ENCODE measurements at places on chromosomes 2 and 18. TPM values are rescaled to one million over a fixed set of nuclear protein-coding genes. Genes with fewer than 3 reads are reported as not detected.

The AOX1 gene
- total RNA-seq: 7.6 TPM

The LRRC30 gene
- total RNA-seq: not detected

The REG3G gene
- total RNA-seq: not detected

The FEV gene
- not detected for total RNA-seq

The SPDYA gene
- total RNA-seq: 0.28 TPM

The TSPYL6 gene
- not detected for total RNA-seq

The RUFY4 gene
- total RNA-seq: not detected

The DNER gene
- 0.70 TPM for total RNA-seq

DNA sequence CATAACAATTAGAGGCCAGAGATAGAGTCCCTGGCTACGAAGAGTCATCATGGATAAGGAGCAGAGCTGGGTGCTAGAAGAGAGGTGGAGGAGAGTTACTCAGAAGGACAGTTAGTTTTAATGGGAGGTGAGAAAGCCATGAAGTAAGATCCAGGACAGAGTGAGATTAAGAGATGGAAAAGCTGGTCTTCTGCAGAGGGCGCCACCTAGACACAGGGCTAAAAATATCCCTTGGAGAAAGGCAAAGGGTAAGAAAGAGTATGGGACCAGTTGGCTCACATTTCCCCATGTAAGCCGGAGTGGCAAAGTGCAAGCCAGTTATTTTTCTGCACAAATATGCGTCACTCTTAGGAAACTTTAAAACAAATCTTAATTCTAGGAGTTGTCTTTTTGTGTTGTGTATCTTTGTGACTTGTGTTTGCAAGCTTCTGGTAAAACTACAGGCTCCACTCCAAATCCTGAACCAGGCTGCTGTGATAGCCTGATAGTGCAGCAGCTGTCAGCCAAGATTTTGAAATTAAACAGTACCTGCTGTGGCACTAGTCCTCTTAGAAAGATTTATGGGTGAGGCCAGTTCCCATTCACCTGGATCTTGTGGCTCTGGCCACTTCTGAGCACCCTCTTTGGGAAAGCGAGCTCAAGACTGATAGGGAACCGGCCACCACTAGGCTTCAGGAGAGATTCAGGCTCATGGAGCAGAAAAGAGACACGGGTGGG lies 204.2 kb downstream of the TPGS2 start:
- DNase-seq: peak; percentile 40

GRCh38 chr2:238168196-238169047 lies 9.7 kb downstream of the ERFE start:
- no peak for DNase-seq

DNA sequence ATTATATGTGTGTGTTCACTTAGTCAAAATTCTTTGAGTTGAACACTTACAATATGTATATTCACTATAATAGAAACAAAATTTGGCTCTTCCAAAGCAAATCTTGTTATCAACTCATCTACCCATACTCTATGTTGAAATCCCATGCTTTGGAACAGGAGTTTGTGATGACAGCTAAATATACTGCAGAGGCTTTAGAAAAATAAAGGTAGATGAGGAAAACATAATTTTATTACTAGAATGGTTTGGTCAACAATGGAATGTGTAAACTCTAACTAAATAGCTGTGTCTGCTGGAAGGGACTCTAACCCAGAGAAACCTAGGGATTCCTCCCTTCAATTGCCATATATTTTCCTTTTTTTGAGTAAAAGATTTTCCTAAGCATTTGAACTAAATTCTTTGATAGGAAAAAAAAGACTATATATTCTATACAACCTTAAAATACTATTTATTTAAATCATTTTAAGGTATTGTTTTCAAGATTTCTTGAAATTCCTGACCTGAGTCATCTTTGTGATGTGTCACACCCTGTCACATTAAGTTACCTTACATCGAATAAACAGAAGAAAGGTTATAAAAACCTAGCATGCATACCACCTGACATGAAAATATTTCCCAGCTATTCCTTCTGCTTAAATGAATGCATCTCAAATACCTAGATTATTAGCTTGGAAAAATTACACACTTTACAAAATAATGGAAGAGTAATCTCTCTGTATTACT lies 175.5 kb downstream of the OTX1 start:
- no peak for DNase-seq

DNA sequence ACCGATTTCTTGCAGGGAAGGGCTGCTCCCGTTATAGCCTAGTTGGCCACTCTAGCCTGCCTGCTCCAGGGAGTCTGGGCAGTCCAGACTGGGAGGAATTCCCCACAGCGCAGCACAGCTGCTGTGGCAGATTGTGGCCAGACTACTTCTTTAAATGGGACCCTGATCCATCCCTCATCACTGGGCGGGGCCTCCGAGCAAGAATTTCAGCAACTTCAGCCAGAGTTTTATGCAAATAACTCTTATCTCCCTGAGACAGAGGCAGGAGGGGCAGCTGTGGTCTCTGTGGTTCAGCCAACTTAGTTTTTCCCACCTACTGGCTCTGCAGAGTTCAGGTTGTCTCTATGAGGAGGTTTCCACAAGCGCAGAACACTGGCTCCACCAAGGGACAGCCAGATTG lies 1583.2 kb downstream of the SUCLG1 start:
- DNase-seq: no peak

DNA sequence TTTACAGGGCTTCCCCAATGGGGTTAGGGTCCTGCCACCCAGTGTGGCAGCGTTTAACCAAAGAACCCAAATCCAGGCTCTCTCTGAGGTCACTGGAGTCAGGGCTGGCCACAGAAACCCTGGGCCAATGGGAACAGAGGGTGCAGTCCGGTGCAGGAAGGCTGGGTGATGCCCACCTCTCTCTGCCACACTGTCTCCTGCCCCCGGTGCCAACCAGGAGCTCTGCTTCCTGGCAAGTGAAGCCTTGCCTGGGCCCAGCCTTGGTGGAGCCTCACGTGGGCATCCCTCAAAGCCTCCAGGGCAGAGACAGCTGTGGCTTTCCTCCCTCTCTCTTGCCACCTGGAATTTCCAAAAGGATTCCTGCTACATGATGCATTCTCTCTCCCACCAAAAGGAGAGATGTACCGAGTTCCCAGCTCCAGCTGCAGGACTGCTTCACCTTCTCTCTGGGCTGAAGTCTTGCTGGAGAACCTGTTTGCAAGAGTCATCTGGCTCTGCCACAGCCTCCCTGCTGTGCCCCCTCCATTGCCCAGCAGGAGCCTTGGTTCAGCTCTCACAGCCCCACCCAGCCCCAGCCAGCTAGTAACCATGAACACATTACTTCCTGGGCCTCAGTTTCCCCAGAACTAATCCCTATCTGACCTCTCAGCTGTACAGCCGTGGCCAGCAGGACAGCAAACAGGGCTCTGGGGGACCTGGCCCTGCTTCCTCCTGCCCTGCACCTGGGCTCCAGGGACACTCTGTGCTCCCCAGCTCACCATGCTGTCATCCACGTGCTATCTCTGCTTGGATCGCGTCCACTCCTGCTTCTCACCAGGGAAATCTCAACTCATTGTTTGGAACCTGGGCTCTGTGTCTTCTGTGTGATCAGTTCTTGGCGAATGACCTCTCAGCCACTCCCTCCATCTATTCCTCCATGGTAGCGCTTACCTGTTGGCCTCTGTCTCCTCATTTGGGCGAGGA lies 43.4 kb downstream of the KCNF1 start:
- no peak for DNase-seq

DNA sequence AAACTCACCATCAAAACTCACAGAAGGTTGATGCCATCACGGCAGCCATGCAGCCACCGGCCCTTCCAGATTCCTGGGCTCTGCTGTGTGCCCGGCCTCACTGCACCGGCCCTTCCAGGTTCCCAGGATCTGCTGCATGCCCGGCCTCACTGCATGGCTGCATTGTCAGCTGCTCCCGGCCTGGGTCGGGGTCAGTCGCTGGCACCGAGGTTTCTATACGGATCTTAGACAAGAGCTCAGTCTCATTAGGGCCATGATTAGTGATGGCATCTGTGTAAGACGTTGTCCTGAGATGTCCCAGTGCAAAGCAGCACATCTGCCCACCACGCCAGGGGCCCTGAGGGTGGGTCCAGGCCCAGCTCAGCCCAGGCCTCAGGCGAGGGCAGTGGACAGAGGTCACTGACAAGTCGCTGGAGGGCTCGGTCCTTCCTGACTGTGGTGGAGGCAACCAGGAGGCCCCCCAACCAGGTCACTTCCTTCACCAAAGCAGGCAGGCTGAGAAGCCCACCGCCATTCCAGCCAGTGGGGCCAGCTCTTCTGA lies 29.4 kb downstream of the TMEM18 start:
- DNase-seq: no peak

GRCh38 chr2:171158790-171159371 lies 1.8 kb downstream of the TLK1 start:
- no peak for DNase-seq

DNA sequence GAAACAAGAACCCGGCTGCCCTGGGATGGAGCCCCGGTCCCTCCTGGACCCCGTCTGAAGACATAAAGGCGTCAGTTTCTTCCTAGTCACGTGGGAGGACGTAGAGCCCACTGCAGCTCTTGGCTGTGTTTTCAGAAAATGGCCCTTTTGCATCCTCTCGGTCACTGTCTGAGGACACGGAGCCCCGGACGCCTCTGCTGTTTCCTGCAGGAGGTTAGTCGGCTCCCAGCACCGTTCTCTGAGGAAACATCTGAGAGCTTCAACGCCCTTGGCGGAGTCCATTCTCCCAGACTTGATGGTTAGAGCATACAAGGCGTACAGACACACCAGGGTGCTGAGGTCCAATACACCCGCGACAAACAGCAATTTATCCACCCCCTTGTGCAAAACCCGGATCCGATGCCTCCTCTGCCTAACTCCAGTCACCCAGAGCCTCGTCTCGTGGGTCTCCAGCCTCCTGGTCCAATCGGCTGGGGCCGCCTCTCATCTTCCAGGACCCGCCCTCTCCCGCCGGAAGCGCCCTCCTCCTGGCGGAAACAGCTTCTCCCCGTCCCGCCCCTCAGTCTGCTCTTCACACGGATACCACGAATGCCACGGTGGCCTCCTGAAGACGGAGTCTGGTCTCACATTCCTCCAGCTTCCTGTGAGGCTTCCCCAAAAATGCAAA lies 119.4 kb downstream of the TMEM18 start:
- no peak for DNase-seq

DNA sequence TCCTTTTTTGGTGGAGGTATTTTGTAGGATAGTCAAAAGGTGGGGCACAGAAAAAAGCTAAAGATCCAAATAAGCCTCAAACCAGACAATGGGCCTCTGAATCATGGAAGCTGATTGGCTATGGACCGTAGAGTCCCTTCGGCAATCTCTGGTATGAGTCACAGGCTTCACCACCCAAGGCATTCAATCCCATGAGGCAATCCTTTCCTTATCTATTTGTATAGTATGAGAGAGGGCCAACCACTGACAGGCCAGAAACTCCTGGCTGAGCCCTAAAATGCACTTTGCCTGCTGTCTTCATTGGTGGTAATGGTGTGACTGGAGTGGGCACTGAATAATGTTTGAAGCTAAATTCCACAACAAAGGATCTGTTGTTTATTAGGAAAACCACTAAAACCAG lies 38.7 kb upstream of the MEX3C start:
- DNase-seq: peak; percentile 14

DNA sequence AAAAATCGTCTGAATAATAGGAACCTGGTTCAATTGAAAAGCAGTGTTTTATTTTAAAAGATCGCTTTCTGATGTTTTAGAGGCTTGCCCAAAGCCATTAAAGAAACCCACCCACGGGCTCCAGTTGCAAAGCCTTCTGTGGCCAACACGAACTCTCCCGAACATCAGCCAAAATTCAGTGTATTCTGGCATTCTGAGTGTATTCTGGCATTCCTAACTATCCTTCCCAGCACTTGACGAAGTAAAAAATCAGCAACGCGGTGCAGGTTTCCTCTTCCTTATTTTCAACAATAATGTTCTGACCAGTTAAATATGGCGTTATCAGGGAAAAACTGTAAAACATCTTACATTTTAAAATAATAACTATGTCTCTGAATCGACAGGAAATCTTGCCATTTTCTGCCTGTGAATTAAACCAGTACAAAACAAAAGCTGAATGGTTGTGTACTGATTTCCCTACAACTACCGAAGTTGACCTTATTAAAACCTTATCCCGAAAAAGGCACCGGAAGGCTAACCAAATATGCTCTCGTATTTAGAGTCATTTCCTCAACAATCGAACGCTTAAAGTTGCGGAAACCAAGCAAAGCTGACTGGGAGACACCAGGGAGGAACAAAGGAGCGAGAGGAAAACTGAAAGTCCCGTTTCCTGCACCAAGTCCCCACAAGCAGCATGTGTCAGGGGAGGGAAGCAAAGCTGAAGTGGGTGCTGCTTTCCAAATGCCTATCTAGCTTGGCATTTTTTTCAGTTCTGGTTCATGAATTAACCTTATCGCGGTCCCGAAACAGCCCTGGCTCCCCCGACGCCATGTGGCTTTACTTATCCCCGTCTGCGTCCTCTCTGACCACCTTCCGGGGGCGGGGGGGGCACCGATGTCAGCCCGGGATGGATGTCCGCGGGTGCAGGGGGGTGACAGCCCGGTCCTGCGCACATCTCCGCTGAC lies 44.3 kb downstream of the ZNF516 start:
- DNase-seq: peak; percentile 76

GRCh38 chr2:139622691-139623090 lies 842.5 kb upstream of the NXPH2 start:
- no peak for DNase-seq

- DNase-seq: no peak
Measured at GRCh38 chr18:46294751-46295150, 190.6 kb downstream of the HAUS1 start.

GRCh38 chr18:53534695-53535094 lies 689.8 kb downstream of the MBD2 start:
- no peak for DNase-seq

GRCh38 chr18:78779996-78780718 lies 199.5 kb upstream of the SALL3 start:
- peak; percentile 42 for DNase-seq

GRCh38 chr2:26623541-26624495 lies 17.3 kb downstream of the CIB4 start:
- no peak for DNase-seq

DNA sequence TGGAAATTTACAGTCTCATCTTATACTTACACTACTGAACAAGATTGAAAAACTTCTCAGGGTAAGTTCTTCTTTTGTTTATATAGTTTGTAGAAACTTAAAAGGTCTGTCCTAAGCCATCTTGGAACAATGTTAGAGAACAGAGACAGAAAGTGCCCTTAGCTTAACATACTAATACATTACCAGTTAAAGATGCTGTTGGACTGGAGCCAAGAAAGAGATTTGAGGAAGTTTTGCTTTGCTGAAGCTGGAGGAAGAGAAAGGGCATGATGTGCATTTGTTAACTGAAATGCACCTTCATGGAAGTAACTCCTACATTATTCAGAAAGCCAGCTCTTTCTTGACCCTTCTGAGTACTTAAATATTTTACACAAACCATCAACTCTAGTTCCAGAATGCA lies 66.5 kb upstream of the TNFRSF11A start:
- no peak for DNase-seq

GRCh38 chr18:23033056-23033455 lies 99.9 kb downstream of the RBBP8 start:
- no peak for DNase-seq

- DNase-seq: peak; percentile 85
Measured at GRCh38 chr2:104857262-104858005, 3.5 kb downstream of the POU3F3 start.

GRCh38 chr18:77066689-77067088 lies 65.9 kb downstream of the MBP start:
- no peak for DNase-seq
